Nephron progenitor cell (in vitro differentiated cells): ENCODE measurements at places on chromosomes 16 and 17.

- DNase-seq: peak; percentile 71
These were observed 1.5 kb downstream of the HOXB4 start for GRCh38 chr17:48576479-48577309.

GRCh38 chr17:57537524-57538410 is 207.3 kb downstream of the CCDC182 start:
- no peak for DNase-seq

- no peak for DNase-seq
These were observed 156.4 kb downstream of the CMIP start for GRCh38 chr16:81601008-81601428.

DNA sequence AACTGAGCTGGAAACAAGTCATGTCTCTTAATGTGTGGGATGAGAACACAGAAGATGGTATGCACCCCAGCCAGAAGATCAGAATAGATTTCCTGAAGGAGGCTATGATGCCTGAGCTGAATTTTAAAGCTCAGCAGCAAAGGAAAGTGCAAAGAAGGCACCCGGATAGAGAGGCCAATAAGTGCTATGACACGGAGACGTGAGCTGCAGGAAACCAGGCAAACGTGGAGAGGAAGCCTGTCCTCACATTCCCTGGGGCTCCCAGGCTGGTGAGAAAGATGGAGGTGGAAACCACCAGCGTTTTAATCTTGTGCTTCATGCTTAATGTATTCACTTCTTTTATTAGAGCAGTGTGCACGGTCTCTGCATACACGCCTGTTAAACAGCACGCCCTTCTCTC is 302.1 kb downstream of the HAPSTR1 start:
- no peak for DNase-seq

- DNase-seq: no peak
These were observed 23.4 kb upstream of the AXIN2 start for GRCh38 chr17:65584604-65585521.

DNA sequence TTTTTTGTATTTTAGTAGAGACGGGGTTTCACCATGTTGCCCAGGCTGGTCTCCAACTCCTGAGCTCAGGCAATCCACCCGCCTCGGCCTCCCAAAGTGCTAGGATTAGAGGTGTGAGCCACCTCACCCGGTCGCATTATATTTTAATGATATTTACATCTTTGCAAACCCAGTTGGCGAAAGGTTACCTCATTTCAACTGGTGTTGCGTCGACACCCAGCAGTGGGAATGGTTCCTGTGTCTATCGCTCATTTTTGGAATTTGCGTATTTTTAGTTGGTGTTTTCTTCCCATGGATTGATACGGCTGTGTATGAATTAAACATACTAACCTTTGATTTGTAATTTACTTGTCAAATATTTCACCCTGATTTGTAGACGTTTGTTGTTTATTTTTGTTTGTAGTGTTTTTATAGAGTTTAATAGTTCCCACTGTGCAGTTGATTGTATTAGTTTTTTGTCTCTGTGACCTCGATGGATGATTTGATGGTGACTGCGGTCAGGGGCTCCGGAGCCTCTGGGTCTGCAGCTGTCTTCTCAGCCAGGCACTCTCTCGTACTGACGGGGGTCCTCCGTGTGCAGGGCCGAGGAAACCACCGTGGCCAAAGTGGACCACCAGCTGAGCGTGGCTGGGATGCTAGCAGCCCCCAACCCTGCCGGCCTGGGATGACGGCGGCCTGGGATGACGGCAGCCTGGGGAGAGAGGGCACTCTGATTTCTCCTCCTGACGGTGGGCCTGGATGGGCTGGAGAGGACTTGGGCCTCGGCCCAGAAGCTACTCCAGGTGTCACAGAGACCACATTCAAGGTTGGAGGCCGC is 4.0 kb downstream of the CD7 start:
- no peak for DNase-seq
